Activated naive CD4-positive, alpha-beta T cell treated with anti-CD3 and anti-CD28 coated beads for 36 hours (primary cell): ENCODE measurements at places on chromosomes 12 and 14.

DNA sequence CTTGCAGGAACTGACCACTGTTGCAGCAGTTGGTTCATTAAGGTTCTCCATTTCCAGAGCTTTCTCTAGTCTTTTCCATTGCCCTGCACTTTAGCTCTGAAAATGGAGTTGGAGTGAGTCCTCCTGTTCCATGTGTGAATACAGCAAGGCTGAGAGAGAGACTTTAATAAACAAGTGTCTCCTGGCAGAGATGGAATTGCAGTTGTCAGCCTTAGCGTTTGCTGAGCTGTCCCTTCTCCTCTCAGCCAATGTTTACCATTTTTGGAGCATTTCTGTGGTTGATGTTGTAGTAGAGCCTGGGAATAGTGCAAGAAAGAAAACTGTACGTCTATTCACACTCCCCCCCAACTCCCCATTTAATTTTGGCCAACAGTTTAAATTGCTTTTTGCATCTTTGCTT lies 7.5 kb upstream of the MANSC4 start:
- no peak for DNase-seq

DNA sequence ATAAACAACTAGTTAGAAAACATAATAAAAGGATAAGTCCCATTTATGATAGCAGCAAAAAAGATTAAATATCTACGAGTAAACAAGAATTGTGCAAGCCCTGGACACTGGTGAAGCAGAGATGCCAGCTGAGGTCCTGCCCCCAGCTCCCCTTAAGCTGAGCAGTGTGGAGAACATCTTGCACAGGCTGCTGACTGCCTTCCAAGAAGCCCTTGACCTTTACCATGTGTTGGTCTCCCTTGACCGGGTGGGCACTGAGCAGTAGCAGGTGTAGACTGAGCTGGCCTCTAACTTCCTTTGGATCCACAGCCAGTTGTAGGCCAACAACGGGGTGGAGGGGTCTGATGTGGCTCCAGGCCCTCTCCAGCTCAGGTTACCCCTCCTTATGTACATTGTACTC lies 47.7 kb upstream of the PAPLN start:
- no peak for DNase-seq

DNA sequence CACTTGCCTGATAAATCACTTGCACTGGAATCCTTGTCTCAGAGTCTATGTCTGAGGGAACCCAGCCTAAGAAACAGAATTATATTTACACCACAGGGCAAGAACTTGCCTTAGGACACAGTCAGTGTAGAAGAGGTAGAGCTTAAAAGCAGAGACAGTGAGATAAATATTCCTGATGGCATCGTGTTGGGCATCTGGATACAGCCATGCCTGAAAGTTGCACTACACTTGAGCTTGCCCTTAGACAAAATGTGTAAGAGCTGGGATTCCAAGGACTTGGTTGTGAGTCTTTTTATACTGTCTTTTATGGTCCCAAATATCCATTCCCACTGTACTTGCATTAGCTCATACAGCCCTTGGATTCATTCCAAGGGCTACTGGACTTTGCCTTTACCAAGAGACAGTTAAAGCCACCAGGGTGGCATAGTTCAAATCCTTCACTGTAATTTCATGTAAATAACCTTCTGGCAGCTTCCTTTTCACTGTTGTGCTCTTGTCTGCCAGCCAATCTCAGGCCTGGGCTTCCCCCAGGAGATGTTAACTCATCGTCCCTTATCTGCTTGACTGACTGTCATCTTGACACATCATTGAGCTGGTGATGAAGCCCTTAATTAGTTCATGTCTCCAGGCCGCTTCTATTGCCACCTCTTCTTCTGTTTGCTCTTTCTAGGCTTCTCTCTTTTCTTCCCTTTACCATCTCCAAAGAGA lies 577.9 kb upstream of the TBX3 start:
- DNase-seq, result no peak

DNA sequence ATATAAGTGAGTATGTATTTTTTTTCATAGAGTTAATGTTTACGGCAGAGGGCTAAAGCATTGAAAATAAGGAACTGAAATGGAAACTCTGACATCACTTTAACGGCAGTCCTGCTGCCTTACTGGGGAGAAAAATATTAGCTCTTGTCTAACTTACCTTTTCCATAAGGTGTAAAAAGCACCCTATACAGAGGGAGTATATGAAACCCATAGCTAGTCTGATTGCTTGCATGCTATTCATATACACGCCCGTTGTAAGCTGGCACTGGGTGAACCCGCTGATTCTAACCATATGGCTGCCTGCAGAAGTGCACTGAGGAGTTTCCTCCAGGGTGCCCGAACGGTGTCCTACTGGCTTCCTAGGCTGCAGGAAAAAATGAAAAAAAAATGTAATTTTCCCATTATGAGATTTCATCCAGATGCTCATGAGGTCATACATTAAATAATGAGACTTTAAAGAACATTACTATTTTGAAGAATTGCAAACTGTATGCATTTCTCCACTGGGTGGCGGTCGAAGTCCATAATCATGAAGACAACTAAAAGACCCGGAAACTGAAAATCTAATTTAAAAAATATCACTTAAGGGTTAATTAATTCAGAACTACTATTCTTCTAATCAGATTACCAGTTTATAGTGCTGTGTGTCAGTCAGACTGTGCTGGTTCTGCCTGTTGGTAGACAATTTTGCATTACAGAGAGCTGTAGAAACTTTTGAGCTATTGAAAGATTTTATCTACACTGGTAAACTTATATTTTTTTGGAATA lies 144.7 kb downstream of the ALX1 start:
- peak; percentile 50 for DNase-seq

- peak; percentile 40 for DNase-seq
Measured at GRCh38 chr12:121748571-121749265, 36.2 kb downstream of the TMEM120B start.

GRCh38 chr14:99123208-99123870 lies 148.7 kb downstream of the BCL11B start:
- DNase-seq, result no peak

DNA sequence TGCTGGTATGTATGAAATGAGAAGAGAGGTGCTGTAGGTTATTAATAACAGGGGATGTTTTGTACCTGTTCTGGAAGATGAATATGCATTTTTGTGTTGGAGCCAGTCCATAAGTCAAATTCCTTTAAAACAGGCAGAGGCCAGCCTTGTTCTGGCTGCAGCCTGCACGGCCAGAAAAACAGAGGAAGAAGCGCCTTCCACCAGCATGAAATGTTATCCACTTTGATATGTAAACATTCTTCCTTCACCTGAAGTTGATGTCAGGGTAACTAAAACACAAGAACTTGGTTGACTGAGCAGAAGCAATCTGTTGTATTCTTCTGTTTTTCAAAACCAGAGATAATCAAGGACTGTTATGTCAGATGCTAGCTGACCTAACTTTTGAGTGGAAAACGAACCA lies 237.9 kb upstream of the PLEKHG7 start:
- no peak for DNase-seq

- DNase-seq, result peak; percentile 67
Measured at GRCh38 chr12:50765095-50765911, 1.4 kb downstream of the ATF1 start.

DNA sequence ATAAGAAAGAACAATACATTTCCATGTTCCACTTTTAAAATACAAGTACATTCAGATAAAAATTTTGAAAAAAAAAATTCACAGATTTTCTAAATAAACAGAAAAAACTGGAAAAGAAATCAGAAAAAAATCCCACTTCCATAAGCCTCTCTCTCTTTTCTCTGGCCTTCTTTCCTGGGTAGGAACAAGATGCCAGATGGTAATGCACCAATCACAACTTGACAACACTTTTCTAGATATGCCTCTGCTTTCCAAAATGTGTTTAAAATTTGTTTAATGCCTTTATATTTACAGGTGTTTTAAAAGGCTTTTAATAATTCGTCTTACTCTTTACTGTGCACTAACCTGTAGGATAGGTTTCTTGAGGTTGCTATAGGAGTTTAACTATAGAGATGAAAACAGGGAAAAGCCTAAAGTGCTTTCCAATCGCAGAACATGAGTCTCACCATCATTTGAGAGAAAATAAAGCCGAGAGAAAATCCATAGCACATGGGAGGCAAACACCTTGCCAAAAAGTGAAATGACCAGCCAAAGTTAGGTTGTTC lies 74.2 kb downstream of the TMTC1 start:
- no peak for DNase-seq

DNA sequence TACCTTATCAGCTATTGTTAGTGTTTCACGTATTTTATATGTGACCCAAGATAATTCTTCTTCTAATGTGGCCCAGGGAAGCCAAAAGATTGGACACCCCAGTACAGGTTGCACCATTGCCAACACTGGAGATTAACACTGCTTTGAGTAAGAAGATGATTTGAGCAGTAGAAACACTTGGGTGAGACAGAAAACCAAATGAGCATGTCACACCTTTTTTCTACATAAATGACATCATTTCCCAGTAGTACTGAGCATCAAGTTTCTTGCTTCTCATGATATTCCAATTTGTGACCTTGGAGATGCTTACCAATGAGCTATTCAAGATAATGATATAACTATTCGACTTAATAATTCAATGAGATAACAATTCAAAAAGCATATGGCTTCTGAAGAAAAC lies 140.0 kb downstream of the LLPH start:
- no peak for DNase-seq

GRCh38 chr14:68808696-68809480 lies 16.0 kb upstream of the ZFP36L1 start:
- no peak for DNase-seq

GRCh38 chr12:42744539-42745182 lies 155.1 kb upstream of the PRICKLE1 start:
- no peak for DNase-seq

DNA sequence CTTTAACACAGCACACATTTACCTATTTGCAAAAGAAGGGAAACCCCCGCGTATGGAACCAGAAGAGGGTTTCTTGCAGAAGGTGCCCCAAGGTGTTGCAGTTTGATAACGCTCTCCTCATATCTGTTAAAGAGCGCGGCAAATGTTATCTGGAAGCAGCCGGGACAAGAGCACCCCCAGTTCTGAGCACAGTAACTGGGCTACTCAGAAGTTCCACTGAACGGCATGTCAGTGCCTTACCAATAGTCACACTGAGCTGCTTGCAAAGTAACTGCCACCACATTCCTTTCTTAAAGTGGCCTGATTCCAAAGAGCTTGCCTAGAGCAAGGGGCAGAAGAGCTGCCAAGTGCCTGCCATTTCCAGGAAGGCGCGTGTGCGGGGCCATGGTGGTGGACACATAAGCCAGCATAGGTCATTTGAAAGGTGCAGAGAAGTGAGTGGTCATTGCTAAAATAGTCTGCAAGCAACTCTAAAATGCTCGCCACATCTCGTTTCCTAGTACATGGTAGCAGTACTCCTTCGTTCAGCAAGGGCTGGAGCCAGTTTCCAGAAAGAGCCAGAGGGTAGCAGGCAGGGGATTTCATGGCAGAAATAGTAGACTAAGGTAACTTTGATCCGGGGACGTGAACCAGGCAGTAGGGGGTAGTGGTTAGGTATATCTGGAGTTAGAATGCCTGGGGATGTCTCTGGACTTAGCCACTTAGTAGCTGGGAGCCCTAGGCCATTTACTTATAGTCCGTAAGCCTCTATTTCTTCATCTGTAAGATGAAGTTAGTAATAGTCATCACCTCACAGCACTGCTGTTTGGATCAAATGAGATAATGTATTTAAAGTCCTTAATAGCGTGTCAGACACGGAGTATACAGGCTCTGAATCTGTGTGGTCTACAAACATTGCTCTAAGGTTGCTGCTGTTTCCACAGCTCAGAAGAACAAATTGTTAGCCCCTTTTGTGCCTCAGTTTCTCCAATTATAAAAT lies 37.6 kb downstream of the SPTB start:
- no peak for DNase-seq

- no peak for DNase-seq
Measured at GRCh38 chr12:99067171-99067785, 422.2 kb downstream of the APAF1 start.

DNA sequence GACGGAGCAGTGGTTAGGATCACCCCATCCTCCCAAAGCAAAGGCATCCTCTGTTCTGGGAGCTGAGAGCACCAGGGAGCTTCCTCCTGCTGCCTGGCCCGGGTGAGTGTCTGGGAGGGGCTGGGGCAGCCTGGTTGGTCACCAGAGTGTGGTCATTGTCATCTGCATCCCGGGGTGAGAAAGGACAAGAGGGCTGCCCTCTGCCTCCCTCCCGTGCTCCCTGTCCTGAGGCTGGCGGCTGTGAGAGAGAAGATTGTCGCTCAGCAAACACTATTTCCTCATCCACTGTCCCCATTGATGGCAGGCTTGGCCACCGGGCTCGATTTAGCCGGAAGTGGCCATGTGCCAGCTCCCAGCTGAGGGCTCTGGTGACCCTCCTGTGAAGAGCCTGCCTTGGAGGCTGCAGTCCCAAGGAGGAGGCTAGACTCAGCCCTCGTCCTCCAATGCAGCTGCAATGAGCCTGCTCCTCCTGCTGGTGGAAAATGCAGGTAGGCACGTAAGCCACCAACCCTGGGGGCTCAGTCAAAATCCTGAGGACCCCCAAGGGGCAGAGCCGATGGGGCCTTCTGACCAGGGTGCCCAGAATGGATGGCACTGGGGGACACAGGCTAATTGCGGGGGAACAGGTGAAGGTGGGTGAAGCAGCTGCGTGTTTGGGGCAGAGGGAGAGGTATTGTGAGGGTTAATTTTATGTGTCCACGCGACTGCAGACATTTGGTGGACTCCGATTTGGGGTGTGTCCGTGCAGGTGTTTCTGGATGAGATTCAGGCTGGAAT lies 155.7 kb downstream of the KIF26A start:
- DNase-seq, result no peak

DNA sequence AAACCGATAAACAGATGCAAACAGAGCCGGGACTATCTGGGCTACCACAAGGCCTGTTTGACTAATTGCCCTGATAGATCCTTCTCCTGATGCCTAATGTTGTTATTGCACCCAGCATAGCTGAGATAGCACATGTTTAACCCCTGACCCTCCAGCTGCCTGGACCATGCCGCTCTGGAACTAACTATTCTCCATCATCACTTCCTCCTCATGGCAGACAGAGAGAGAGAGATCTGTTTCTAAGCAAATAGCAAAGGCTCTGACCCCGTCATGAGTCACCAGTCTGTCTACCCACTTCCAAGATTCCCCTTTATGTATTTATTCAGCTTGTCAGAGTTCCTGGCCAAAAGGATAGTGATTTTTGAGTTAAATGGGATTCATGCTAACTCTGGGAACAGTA lies 58.2 kb upstream of the FLRT2 start:
- DNase-seq, result no peak

DNA sequence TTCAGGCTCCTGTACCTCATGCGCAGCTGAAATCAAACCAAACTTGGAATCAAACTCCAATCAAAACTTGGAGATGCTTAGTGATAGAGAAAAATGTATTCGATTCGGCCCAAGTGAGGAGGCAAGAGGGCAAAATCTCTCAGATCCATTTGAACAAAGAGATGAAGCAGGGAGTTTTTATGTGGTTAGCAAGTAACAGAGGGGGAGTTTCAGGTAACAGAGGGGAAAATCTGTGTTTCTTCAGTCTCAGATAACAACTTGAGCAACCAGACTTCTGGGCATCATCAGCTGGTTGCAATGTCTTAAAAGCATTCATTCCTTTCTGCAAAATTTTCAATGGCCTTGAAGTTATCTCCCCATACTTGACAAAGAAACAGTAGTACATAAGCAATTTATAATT lies 245.1 kb upstream of the AVPR1A start:
- no peak for DNase-seq
